ENCODE measurements at places on chromosomes 7 and 10.
A peak's percentile ranks its signal among the peaks of the same experiment; 100 is the strongest.

- peak; percentile 87 for DNase-seq
These were observed 6.5 kb downstream of the VSIR start for GRCh38 chr10:71766717-71767419.

GRCh38 chr7:24572393-24572996 lies 757 bp upstream of the PALS2 start:
- no peak for DNase-seq

DNA sequence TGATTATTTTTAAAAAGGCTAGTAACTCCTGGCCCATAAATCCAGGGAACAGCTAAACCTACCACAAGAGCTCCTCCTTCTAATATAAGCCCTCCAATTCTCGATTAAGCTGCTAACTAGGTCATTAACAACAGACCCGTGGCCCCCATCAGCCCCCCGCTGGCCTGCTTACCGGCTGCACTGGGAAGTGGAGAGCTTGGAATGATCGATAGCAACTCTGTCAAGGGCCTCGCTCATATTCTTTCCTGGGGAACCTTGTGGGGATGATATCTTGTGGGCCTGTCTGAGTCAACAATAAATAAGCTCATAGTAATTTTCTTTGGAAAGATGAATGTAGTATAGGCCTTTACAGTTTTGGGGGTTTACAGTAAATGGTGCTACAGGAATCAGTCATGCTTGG lies 353.5 kb downstream of the TCERG1L start:
- DNase-seq: no peak

DNA sequence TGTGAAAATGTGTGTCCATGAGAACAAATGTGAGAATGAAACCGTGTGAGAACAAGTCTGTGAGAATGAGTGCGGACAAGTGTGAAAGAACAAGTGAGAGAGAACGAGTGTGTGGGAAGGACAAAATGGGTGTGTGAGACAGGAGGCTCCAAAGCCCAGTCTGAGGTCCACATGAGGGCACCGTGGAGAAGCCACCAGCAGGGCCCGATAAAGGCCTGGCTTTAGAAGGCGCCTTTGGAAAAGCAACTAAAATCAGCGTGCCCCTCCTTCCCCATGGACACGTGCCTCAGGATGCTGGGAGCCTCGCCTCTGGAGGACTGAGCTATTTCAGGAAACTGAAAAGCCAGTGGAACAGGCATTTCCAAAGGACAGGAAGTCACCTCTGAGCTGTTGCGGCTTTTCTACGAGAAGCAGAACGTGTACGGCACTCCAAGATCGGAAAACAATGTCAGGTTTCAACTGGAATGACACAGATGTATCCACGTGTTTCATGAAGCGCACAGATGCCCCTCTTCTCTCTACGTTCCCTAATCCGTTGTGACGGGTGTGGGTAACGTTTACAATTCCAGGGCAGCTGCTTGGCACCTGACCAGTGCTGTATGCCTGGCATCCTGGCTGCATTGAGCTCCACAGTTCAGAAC lies 46.4 kb downstream of the ESYT2 start:
- no peak for DNase-seq

DNA sequence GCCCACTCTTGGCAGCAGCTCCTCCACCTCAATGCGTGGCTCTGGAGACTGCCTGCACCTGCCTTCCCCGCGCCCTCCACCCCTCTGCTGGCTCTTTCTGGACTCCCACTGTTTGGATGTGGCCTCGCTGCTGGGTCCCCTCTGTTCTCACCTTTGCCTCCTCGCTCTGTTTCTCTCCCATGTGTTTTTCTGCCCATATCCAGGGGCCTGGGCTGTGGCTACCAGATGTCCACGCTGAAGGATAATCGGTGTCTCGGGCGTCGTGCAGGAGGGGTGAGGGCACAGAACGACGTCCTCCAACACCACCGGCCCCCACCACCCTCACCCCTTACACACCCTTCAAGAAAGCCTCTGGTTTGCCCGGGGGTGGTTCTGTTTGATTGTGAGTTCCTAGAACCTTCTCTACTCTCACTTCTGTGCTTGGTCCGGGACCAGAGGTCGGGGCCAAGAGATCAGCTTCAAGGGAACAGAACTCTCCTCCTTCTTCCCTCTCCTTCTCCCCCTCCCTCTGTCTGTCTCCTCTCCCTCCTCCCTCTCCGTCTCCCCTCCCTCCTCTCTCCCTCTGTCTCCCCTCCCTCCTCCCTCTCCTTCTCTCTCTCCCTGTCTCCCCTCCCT lies 31.7 kb downstream of the AP5Z1 start:
- no peak for DNase-seq

DNA sequence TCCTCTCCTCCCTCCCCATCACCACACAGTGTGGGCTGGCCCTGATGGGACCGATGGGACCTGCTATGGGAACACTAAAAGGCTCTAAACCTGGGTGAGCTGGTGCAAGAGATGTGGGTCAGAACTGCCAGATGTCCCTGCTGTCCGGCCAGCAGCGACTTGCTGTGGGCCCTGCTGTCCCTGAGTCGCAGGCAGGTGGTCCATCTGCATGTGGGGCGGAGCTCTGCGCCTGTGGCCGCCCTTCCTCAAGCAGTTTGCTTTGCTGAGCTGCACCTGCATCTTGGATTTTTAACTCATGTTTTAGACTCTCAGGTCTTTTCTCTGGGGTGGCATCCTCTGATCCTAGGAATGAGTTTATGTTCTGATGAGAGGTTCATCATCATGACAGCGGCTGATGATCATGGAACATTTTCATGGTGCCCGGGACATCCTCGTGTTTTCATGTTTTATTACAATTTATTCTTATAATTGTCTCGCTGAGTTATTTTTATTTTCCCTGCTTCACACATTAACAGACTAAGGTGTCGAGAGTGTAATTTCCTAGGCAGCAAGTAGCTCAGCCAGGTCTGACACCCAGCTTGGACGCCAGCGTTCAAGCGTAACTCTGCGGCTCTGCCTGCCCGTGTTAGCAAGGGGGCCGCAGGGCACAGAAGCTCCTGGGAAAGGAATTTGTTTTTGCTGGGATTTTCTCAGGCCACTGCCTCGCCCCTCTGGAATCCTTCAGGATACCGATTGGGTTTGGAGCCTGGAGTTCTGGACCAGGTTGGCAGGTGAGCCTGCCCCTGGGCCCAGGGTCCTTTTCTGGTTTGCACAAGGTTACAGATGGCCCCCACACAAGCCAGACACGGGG lies 615.2 kb upstream of the FOXK1 start:
- DNase-seq: no peak

GRCh38 chr10:71727738-71728737 lies 8.5 kb upstream of the C10orf105 start:
- DNase-seq: peak; percentile 62

GRCh38 chr7:26187380-26188205 lies 13.0 kb downstream of the HNRNPA2B1 start:
- DNase-seq: no peak

- DNase-seq: no peak
These were observed 571.4 kb downstream of the TCERG1L start for GRCh38 chr10:130740166-130740565.

DNA sequence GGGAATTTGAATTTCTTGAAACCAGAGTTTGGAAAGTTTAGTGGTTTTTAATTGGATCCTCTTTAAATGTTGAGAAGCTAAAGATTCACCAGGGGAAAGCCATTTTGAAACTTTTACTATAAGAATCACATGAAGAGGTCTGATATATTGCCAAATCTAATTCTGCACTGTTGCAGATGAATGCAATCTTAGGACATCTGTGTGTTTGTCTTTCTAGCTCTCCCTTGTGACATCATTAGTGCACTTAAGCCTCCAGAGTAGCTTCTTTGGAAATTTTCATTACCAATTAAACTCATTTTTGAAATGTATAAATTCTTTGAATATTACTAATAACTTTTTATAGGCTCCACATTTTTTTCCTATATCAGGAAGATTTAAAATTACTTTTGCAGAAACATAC lies 160.2 kb downstream of the BICC1 start:
- peak; percentile 20 for DNase-seq

GRCh38 chr7:91263384-91264045 lies 718 bp upstream of the FZD1 start:
- DNase-seq: no peak

DNA sequence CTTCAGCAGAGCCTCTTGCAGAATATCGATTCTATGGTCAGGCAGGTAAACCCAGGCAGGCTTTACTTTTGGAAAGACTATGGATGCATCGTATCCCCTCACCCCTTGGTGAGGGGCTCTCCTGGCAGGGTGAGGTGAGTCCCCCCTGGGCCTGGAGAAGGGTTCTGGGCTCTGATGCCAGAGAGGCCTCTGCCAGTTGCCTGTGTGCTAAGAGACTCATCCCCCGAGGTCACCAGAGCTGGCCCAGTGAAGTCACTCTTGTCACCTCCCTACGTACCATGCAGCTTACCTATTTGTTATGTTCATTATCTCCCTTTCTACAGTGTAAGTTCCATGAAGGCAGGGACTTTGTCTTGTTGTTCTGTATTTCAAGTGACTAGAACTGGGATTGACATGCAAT lies 51.3 kb downstream of the TSPAN15 start:
- no peak for DNase-seq

DNA sequence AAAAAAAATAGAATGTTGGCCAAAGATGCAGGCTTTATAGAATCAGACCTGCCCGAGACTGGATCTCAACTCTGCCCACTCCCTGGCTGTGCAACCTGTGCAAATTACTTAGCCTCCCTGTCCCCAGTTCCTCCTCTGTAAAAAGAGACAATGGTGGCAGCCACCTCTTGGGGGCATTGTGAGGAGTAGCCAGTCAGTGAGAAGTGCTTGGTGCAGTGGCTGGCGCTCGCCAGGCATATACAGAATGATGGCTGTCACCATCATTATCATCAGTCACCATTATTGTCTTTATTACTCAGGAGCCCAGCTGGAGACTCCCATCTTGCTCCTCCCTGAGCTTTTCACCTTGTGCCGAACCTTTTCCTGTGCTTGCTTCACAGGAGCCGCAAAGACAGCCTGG lies 29.4 kb upstream of the TRIM8 start:
- no peak for DNase-seq

GRCh38 chr7:109101332-109101731 lies 531.7 kb downstream of the DNAJB9 start:
- DNase-seq: no peak

GRCh38 chr7:121002757-121003200 lies 14.3 kb downstream of the CPED1 start:
- DNase-seq: no peak

GRCh38 chr10:35896001-35896400 lies 253.9 kb upstream of the FZD8 start:
- DNase-seq: no peak

- DNase-seq: no peak
These were observed 45.1 kb upstream of the CDK14 start for GRCh38 chr7:90551036-90551435.

DNA sequence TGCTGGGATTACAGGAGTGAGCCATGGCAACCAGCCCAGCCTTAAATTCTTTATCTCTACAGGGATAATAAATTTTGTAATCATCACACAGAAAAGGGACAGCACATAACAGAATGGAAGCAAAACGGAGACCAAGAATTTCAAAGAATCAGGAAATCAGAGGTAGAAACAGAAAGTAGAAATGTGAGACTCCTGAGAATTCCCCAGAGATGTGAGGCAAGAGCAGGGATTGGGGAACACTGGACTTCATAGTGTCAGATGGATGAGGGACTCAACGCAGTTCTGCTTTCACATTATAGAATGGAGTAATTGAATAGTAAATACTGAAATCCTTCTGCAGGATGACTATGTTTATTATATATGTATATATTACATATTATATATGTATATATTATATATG lies 52.5 kb upstream of the MPP7 start:
- no peak for DNase-seq

DNA sequence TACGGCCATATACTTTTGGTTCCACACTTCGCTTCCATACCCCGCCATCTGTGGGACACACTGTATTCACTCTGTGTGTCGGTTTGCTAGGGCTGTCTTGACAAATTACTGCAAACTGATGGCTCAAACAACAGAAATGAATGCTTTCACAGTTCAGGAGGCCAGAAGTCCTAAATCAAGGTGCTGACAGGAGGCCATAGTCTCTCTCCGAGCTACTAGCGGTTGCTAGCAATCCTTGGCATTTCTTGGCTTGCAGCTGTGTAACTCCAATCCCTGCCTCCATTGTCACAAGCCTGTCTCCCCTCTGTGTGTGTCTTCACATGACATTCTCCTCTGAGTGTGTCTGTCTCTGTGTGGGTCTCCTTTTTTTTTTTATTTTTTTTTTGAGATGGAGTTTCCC lies 28.9 kb upstream of the BMPR1A start:
- DNase-seq: no peak

GRCh38 chr10:56547163-56547562 lies 186.1 kb upstream of the ZWINT start:
- no peak for DNase-seq

DNA sequence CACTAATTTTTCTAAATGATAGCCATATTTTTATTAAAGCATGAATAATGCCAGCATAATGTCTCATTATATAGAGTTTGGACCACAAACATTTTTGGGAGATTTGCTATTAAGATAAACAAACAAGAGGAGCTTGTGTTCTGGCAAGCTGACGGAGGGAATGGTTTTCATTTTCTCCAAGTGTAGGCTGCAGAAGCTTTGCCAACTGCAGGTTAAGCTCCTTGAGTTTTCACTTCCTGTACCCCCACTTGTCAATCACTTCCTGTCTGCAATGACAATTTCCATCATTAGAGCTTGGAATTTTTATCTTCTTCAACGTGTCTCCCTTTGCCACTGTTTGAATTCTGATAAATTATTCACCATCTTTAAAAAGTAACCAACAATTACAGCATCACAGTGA lies 13.4 kb downstream of the EBF3 start:
- no peak for DNase-seq

GRCh38 chr7:29885626-29886025 lies 79.3 kb downstream of the WIPF3 start:
- DNase-seq: no peak

DNA sequence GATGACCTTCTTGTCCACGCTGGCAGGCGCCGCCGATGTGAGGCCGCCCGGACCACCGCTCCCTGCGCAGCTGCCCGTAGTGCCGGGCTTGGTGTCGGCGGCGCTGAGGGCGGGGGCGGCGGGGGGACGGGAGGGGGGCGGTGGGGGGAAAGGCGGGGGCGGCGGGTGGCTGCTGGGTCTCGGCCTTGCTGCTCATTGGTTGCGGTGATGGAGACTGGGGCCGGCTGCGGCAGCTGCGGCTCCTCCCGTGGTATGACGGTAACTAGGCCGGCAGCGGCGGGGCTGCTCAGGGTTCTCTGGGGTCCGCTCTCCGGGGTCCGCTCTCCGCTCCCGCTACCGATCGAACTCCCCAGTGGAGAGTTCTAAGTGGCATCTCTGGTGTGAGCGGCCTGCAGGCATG lies 1.8 kb upstream of the EFCAB10 start:
- no peak for DNase-seq

All from HFF-Myc (cell line).